ENCODE measurements at places on chromosomes 4 and X.

GRCh38 chr4:84495794-84496261, 3.3 kb downstream of the NKX6-1 start:
- no peak for DNase-seq

GRCh38 chr4:1783015-1783414, 10.1 kb upstream of the FGFR3 start:
- DNase-seq: no peak

GRCh38 chrX:21493226-21493830, 119.1 kb downstream of the CNKSR2 start:
- no peak for DNase-seq

DNA sequence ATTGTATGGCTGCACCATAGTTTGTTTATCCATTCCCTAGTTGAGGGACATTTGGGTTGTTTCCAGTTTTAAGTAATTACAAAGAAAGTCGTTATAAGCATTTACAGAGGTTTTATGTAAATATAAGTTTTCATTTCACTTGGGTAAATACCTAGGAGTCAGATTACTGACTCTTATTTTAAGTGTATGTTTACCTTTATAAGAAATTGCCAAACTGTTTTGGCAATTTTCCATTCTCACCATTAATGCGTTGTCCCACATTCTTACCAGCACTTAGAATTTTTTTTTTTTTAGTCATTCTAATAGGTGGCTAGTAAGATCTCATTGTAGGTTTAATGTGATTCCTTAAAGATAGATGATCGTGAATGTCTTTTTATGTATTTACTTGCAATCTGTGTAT, 121.5 kb upstream of the NR3C2 start:
- no peak for DNase-seq

DNA sequence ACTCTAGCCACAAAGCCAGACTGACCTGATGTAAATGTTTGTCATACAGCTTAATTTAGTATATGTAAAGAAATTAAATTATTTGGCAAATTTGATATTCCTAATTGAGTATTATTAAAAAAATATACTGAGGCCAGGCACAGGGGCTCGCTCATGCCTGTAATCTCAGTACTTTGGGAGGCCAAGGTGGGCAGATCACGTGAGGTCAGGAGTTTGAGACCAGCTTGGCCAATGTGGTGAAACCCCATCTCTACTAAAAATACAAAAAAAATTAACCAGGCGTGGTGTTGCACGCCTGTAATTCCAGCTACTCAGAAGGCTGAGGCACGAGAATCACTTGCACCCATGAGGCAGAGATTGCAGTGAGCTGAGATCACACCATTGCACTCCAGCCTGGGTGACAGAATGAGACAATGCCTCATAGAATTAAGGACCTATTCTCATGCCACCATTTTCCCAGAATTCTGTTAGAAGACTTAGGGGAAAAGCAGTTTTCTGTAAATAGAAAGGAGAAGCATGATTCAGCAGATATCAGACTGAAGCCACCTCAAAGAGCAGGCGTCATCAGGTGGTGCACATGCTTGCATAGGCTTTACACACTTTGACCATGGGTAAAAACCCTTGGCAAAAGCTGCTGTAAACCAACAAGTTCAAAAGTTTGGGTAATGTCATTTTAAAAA, 6.1 kb downstream of the UBQLN2 start:
- no peak for DNase-seq

DNA sequence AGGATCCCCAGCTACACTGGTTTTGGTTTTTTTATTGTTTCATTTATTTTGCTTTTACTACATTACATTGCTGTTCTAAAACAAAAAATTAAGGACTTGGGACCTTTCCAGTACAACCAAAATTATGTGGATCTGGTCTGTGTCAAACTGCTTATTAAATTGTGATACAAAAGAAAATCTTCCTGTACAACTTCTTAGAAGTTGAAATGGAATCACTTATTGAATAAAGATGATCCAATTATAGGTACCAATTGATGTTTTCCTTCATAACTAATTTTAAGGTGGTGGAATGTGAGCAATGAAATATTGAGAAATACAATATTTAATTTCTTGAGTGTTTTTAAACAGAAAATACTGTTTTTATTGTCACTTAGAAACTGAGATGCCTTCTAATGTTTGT, 67.3 kb downstream of the C4orf46 start:
- no peak for DNase-seq

- DNase-seq: no peak
Measured at GRCh38 chr4:120431180-120431579, 364.5 kb upstream of the MAD2L1 start.

DNA sequence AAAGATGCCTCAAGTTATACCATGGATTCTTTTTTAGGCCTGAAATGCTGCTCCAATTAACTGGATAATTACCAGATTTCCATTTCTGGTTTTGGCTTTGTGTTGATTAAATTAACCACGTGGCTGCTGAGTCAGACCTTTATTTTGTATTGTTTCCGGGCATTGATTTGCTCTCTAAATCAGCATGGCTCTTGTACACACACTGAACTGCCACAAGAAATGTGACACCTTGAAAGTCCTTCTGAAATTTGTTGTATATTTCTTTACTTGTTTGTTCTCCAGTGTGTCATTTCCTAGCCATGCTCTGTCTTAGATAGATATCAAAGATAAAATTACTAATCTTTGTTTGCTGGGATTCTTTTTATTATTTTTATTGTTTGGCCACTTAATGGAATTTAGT, 11.7 kb downstream of the MTTP start:
- DNase-seq: no peak

DNA sequence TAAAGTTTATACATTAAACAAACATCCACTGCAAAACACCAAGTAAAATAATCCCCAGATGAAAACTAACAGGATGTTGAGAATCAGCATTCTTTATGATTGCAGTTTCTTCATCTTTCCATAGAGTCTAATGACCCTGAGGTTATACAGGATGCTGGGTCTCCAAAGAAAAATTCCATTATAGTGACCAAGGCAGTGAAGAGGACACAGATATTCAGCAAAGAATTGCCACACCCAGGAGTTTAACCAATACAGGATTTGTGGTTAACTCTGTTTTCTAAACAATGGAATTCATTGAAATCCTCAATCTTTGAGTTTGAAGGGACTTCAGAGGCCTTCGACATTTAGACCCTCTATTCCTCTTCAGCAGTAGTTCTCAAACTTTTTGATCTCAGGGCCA, 76.2 kb upstream of the ESX1 start:
- DNase-seq: no peak

GRCh38 chrX:37993837-37994619, 12.3 kb upstream of the SYTL5 start:
- no peak for DNase-seq

- no peak for DNase-seq
Measured at GRCh38 chr4:65580551-65580950, 89.7 kb downstream of the EPHA5 start.

- DNase-seq: no peak
Measured at GRCh38 chrX:133516686-133517085, 101.4 kb upstream of the GPC4 start.

- no peak for DNase-seq
Measured at GRCh38 chr4:3493720-3494461, 30.8 kb downstream of the DOK7 start.

Measured in stimulated activated CD4-positive, alpha-beta T cell treated with anti-CD3 and anti-CD28 coated beads, TNF-alpha, amount 100 ng/mL, for 48 hours (primary cell).